ENCODE measurements at places on chromosomes 12 and 14.

DNA sequence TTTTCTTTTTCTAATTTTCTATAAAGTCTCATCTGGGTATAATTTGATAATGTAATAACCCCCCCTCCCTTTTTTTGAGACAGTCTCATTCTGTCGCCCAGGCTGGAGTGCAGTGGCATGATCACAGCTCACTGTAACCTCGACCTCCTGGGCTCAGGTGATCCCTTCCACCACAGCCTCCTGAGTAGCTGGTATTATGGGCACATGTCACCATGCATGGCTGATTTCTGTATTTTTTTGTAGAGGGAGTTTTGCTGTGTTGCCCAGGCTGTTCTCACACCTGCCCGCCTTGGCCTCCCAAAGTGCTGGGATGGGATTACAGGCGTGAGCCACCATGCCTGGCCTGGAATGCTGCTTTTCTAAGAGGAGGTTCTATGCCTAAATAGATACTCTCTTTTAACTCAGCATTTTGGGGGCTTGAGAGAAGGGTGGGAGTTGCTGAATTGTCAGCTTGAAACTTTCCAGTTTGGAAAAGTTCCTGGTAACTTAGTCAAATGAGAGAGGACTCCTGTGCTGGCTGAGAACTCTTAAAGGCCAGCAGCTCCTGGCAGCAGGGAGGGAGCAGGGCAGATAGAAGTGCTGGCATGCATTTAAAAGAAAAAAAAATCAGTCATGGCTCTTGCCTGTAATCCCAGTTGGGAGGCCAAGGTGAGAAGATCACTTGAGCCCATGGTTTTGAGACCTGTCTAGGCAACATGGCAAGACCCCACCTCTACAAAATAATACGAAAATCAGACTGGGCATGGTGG lies 13.0 kb downstream of the NUDT4 start:
- no peak for DNase-seq

DNA sequence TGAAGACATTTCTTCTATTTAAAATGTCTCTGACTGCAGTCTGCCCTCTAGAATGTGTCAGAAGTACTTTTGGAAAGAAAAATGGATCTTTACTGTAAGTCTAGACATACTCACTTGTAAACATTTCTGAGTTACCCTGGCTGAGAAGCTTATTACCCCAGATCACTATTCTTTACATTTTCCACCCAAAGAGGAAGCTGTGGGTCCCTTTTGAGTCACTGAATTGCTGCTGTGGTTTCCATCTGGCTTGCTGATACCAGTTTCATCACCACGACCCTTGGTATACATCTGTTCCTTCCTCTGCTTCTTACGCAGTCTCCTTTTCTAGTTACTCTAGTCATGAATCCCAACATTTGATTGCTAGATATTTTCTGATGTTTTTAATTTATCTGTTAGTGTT lies 20.2 kb upstream of the CLEC4D start:
- DNase-seq: peak; percentile 99

DNA sequence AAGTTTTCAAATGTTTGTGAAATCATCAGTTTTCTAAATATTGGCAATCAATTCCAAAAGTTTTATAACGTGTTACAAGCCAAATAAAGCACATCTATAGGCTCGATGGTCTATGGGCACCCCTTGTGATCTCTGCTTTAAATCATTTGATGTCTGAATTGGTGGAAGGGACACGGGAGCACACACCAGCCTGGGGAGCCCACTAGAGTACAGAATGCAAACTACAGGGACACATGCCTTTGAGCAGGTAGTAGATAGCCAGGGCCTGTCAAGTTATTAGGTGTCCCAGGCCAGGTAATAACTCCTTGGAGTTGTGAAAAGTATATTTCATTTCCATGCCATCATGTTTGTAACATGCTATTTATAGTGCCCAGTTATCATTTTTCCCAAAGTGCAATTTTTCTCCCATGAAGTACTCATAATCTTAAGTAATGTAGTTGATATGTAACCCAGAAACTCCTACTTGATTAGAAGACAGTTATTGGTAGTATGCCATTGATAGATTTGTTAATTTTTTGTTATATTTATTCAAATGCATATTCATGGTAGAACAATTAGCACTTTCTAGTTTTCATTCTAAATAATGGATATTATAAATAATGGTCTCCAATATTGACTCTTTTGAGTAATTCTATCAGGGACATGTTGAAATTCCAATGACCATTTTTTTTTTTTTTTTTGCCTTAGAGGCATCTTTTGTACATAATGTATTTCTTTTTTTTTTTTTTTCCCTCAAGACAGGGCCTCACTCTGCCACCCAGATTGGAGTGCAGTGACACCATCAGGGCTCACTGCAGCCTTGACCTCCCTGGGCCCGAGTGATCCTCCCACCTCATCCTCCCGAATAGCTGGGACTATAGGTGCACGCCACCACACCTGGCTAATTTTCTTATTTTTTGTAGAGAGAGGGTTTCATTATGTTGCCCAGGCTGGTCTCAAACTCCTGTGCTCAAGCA lies 96.9 kb upstream of the FGD4 start:
- DNase-seq: no peak

- DNase-seq: no peak
Measured at GRCh38 chr14:56243110-56243509, 124.9 kb downstream of the PELI2 start.

DNA sequence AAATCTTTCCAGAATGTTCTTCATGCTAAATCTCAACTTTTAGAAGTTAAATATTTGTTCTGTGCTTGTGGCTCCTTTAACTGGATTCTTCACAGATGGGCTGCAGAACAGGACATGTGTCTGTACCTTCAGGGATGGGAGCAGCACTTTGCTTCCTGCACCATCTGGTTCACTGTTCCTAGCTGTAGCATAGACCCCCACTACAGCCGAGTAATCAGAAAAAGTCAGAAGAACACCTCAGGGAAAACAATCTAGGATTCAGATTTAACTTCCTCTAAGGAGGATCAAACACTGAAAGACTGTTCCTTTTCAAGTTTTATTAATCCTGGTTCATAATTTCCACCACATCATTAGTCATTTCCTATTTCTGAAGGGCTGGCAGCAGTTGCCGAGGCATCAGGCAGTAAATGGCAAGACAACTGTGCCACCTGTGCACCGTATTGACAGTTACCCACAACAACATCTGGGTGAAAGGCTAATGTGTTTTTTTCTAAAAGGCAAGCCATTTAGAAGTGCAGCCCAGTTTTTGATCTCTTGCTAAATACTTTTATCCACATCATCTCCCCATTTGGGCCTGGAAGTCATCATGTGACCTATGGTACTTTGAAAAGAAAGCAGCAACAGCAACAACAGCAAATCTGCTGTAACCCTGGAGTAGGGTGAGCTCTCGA lies 212.8 kb upstream of the BMP4 start:
- DNase-seq: no peak

DNA sequence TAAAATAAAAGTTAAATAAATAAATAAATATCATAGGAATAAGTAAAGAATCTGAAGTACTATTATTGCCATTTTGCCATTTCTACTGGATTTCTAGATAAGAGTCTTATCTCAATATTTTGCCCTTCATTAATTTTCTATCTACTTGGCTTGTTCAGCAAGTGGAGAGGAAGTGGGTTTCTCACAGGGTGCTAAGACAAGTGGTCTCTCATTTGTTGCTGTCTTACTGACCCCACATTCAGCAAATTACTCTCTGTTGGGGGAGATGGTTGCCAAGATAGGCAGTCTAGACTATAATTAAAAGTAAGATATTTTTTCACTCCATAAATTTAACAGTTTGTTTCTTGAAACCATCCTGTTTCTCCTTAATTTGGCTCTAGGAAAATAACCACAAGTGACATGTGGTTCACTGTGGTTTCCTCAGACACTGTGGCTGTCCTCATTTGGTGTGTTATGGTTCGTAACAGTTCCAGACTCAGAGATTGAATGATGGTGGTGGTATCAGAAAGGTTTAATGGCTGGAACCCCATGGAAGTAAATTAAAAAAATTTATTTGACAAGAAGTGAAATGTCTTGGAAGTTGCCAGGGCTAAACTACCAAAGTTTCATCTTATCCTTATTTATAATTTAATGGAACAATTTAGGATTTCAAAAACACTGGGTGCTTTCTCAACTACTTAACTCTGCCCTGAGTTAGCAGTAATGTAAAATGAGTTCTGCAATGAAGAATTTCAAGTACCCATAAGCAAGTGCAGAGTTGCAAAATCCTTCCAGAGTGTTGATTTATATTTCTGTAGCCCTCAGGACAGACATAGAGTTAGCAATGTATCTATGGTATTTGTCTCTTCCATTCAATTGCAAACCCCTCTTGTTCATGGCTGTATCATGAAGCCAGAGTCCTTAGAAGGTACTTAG lies 214.8 kb downstream of the MSRB3 start:
- DNase-seq: peak; percentile 59

GRCh38 chr12:120085920-120086645 lies 30.5 kb downstream of the RAB35 start:
- no peak for DNase-seq

DNA sequence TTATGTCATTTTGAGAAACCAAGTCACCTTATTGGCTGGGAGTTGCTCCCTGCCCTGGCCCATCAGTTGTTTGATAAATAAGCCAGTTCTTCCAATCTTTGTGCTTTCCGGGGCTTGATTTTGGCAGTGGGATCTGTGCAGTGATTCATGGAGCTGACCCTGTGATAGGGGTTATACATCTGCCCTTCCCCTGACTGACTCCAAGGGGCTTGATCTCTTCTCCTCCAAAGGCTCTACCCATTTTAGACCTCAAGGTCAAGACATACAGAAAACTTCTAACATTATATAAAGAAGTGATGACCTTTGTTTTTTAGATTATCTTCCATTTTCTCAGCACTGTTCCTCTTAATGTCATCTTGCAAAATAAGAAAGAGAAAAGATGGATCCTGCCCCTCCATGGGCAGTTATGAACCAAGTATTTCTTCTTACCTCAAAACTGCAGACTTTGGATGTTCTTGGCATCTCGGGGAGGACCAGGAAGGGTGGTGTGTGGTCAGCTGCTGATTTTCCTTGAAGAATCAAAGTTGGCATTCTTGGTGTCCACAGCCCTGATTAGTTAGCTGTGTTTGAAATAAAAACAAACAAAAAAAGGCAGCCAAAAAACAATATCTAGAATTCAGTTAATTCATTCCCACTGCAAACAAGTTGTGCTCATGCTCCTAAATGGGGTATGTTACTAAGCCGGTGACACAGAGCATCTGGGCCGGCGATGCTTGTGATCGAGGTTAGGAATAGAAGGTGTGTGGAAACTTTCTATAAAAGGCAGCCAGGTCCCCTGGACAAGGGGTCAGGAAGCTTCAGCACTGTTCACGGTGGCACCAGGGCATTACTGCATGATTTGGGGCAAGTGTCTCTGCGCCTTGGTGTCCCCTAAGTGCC lies 120.2 kb downstream of the SAMD4A start:
- no peak for DNase-seq

GRCh38 chr12:19185262-19185929 lies 55.9 kb downstream of the PLEKHA5 start:
- no peak for DNase-seq
